Activated CD4-positive, alpha-beta T cell treated with anti-CD3 and anti-CD28 coated beads for 4 hours (primary cell): ENCODE measurements at places on chromosomes 1 and 21.
A peak's percentile ranks its signal among the peaks of the same experiment; 100 is the strongest.

DNA sequence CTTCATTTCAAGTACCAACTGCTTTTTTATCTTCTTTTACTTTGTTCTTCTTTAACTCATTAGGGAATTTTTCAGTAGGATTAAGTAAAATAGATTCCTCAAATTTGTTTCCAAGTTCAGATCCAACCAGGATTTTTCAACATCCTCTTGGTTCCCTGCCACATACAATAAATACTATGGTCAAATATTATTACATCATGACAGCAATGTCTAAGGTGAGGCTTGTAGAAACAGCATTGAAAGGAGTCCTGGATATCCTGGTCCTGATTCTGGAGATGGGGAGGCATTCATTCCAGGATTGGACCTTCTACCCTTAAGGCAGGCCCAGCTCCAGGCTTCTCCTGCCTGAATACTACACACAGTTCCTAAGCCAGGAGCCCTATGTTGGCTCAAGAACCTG lies 80.2 kb upstream of the F3 start:
- no peak for DNase-seq

DNA sequence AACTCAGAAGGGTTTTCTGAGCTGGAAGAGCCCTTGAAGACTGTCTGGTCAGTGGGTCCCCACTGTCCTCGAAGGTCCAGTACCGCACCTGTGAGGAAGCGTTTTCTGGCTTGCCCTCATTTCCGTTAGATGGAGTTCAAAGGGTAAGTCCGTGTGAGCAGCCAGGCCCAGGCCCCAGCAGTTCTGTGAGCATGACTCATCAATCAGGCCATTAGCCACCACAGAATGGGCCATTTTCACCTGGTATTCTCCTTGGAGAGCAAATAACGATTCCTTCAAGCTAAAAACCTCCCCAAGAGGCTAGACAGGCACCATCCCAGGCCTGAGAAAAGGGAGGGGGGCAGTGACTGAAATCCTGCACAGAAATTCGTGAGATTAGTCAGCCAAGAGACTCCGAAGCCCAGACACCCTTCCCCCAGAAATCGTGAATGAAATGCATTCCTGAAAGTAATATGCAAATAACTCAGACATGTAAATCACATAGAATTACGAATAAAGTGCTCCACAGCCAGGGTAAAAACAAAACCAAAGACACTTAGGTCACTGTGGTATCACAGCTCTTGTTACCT lies 66.0 kb downstream of the BCAR3 start:
- DNase-seq = peak; percentile 10

GRCh38 chr1:76494807-76495206 lies 372.5 kb upstream of the ST6GALNAC5 start:
- DNase-seq = no peak

- DNase-seq = no peak
These were observed 5.5 kb downstream of the RASSF5 start for GRCh38 chr1:206512851-206513180.

GRCh38 chr1:41492341-41492848 lies 7.9 kb upstream of the EDN2 start:
- DNase-seq = no peak

DNA sequence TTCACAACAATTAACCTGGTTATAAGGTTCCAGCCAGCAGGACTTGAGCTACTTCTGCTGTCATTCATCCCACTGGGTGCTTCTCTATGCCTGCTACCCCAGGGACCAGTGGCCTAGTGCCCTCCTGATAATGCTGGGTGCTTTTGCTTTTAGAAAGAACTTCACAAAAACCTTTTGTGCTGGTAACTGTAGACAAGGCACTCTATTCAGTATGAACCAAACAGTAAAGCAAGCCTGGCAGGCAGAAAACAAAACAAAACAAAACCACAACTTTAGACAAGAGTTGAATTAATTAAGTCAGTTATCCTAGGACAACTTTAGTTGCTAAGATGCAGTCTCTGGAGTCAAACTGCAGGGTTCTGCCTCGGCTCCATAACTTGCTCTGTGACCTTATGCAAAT lies 61.9 kb upstream of the ADGRL2 start:
- DNase-seq = no peak

GRCh38 chr1:58902830-58903513 lies 119.1 kb upstream of the JUN start:
- no peak for DNase-seq

DNA sequence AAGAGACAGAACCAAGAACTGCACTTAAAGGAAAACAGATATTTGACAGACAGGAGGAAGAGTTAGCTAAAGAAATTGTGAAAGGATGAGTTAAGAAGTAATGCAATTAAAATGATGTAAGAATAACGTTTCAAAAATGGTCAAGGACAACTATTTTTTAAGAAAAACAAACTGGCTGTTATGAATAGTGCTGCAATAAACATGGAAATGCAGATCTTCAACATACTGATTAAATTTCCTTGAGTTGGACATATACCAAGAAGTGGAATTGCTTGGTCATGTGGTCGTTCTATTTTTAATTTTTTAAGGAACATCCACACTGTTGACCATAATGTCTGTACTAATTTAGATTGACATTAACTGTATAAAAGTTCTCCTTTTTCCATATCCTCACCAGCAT lies 23.1 kb upstream of the PHTF1 start:
- no peak for DNase-seq

GRCh38 chr1:17682400-17682799 lies 72.7 kb upstream of the ACTL8 start:
- no peak for DNase-seq

DNA sequence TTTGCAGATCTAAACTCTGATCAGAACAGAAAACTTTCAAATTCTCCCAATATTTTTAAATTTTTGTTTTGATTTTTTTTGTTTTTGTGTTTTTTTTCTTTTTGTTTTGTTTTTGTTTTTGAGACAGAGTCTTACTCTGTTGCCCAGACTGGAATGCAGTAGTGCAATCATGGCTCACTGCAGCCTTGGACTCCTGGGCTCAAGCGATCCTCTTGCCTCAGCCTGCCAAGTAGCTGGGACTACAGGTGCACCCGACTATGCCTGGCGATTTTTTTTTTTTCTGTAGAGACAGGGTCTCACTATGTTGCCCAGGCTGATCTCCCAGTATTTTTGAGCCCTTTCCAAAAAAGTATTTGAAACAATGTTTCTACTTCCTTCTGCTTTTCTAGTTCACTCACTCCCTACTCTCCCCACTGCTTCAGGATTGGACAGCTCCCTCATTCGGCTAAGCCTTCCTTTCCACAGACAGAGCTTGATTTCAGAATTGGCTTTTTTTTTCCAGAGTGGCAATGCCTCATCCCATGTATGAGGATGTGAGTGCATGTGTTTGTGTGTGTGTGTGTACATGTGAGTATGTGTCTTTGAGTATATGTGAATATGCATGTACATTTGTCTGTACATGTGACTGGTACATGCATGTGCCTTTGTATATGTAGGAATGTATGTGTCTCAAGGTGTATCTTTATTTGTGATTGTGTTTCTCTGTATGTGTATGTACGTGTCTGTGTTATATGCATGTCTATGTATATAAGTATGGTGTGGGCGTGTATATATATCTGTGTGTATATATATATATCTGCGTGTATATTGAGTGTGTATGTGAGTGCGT lies 11.9 kb downstream of the LHX4 start:
- no peak for DNase-seq

GRCh38 chr1:24070821-24071393 lies 41.0 kb downstream of the MYOM3 start:
- DNase-seq = peak; percentile 76

- no peak for DNase-seq
These were observed 37.6 kb upstream of the HMGB4 start for GRCh38 chr1:33826311-33826710.

GRCh38 chr1:33709783-33710718 lies 153.8 kb upstream of the HMGB4 start:
- DNase-seq = no peak

- peak; percentile 34 for DNase-seq
These were observed 129.2 kb downstream of the RGS21 start for GRCh38 chr1:192445839-192446489.

- DNase-seq = no peak
These were observed 93.2 kb downstream of the CTH start for GRCh38 chr1:70504176-70504820.

- DNase-seq = no peak
These were observed 114.4 kb downstream of the CAMTA1 start for GRCh38 chr1:6899621-6900020.

DNA sequence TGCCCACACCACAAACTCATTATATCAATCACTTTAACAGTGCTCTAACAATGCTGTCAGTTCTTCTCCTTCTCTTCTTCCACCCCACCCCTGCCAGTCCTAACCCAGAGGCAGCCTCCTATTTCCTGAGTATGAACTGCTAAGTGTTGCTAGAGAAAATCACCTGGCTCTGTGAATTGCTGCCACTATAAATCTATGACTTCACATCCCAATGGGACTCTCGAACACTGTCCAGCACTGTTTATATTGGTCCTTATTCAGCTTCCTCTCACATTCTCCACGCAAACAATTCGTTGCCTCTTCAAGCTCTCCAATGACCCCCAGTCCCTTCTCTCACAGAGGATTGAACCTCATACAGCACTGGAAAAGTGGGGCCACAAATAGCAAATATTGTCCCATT lies 27.0 kb upstream of the USH2A start:
- DNase-seq = no peak

- no peak for DNase-seq
These were observed 35.1 kb downstream of the LRRC38 start for GRCh38 chr1:13478692-13479091.

DNA sequence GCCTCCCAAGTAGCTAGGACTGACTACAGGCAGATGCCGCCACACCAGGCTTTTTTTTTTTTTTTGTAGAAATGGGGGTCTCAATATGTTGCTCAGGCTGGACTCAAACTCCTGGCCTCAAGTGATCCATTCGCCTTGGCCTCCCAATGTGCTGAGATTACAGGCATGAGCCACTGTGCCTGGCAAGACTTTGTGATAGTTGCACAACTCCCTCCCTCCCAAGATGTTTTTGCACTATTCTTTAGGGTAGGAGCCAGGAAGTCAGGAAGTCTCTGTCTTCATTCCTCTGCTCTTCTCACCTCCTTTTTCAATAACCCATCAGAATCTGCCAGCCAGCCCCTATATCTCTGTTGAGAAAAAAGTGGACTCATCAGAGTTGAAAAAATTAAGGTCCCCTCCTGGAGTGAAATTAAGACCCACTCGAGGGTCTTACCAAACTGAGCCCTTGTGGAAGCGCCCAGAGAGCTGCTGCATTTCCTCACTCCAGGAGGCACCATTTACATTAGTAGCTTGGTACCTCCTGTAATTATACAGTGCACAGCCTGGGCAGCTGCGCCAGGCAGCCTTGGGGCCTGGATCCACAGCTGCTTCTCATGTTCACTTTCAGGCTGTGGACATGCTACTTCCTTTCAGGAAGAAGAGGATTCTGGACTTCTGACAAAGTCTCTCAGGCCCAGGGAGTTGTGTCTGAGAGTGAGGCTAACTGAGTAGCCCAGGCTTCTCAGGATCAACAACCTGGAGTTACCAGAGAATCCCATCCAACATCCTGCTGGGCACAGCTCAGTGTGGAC lies 24.0 kb downstream of the TCEA3 start:
- DNase-seq = no peak

- peak; percentile 90 for DNase-seq
These were observed 691 bp downstream of the SFPQ start for GRCh38 chr1:35192056-35192852.

DNA sequence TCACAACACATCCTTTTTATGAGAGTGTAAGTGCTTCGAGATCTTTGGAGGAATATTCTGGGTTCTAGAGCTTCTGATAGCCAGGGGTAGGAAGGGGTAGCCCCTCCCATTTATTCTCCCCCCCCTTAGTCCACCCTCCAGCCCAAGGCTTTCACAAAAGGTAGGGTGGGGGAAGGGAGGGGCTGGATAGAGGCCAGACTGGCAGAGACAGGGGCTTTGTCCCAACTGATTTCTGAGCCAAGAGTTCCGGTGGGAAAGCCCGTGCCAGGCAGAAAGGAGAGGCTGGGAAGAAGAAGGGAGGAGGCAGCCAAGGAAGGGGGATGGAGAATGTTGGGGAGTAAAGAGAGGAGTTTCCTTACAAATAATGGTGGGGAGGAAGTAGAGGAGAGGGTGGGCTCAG lies 3.1 kb downstream of the BCAN start:
- no peak for DNase-seq

GRCh38 chr1:198671136-198671535 lies 32.3 kb downstream of the PTPRC start:
- no peak for DNase-seq

DNA sequence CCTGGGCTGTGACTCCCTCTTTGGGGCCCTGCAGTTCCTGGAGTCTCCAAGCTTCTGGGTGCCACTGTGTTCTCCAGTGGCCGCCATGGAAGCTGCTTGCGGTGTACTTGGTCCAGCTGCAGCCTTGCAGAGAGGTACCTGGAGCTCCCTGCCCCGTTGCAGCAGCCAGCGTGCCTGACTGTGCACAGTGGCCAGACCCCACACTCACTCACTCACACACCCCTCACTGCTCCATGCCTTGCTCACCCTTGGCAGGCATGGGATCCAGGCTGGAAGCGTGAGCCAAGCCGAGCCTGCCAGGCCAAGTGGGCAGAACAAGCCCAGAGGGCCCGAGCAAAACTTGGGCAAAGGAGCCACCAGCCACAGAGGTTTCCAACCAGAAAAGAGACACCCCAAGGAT lies 43.0 kb downstream of the MATN1 start:
- DNase-seq = no peak

GRCh38 chr1:5596651-5597050 lies 395.6 kb downstream of the NPHP4 start:
- no peak for DNase-seq

- DNase-seq = no peak
These were observed 3.0 kb downstream of the USP1 start for GRCh38 chr1:62439652-62440371.

DNA sequence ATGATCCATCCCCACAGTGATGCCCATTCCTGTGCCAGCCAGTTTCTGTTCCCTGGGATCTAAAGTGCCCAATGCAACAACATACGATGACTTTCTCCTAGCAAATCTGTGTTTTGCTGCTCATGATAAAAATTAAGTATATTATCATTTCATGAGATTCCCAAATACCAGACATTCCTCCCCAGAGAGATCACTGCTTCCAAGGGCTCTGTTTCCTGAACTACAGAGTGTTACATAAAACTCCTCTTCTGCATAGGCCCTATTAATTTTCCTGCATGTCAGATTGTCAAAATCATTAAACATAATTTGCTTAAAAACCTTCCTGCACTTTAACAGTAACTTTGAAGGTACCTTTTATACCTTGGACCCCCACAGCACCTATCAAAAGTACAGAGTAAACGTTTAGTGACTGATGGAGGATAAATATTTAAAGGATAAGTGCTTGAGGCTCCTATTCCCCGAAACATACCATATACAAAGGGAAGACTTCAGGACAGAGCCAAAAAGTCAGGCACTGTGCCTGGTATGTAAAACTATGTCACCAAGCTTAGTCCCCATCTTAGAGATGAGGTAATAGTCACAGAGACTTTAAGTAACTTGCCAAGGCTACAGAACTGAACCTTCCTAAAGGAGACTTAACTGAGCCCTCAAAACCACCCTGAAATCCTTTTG lies 50.2 kb downstream of the SLC25A24 start:
- DNase-seq = no peak
